ENCODE measurements at places on chromosomes 16 and 17.

- no peaks in the 10 kb centered on the region for H3K4me1 ChIP-seq
- no peak for DNase-seq
- no peak overlapping the region for H3K4me3 ChIP-seq
- no peak overlapping the region for H3K27ac ChIP-seq
- H3K27me3 ChIP-seq = no peaks in the 10 kb centered on the region
Observed at GRCh38 chr17:74149597-74150427, 53.7 kb upstream of the RPL38 start.

DNA sequence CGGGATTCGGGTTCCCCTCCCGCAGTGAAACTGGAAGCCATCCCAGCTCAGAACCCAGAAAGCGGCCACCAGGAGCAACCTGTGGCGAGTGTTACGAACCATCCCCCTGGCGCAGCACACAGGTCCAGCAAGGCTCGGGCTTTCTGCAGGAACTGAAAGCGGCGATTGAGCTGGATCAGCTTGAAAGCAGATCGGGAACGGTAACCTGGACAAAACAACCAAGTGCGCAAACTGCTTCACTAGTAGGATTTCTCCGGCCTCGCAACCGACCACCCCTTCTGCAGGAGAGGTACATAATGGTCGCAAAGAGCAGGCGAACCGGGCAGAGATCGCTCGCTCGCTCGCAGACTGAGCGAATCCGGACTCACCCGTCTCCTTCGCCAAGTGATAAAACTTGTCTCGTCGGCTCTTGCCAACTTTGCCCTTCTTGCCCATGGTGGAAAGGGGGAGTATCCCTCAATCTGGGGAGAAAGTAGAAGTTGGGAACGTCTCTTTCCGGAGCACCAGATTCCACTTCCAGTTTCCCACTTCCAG, 696 bp upstream of the PSMC5 start:
- H3K36me3 ChIP-seq = peaks cover 48% of the 10 kb centered on the region
- peak overlapping the region; percentile 93 for H3K27ac ChIP-seq
- peak; percentile 27 for DNase-seq

GRCh38 chr17:65900216-65900615, 291.7 kb downstream of the CEP112 start:
- H3K4me3 ChIP-seq = no peak overlapping the region
- DNase-seq = no peak
- H3K4me1 ChIP-seq = no peaks in the 10 kb centered on the region
- H3K36me3 ChIP-seq = no peaks in the 10 kb centered on the region
- no peak overlapping the region for H3K27ac ChIP-seq

DNA sequence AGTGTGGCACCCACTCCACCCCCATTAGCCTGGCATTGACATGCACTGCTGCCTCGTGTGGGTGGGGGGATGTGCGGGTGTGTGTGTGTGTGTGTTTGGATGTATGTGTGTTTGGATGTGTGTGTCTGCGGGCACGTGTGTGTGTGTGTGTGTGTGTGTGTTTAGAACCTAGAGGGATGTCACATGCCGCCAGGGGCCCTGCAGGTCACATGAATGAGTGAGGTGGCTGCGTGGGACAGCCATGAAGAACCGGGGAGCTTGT, 9.0 kb downstream of the KATNB1 start:
- no peaks in the 10 kb centered on the region for H3K27me3 ChIP-seq
- no peak overlapping the region for H3K27ac ChIP-seq
- H3K4me1 ChIP-seq = no peaks in the 10 kb centered on the region
- DNase-seq = no peak

Measured in fibroblast of lung (primary cell).